Pancreas (tissue), 10 donors: ENCODE measurements at places on chromosomes 11 and 22. TPM values are rescaled to one million over a fixed set of nuclear protein-coding genes. Genes with fewer than 3 reads are reported as not detected.

CNIH2 gene
- total RNA-seq: 6.8 TPM

PTPRCAP gene
- total RNA-seq: 1.6 TPM

FAM227A gene
- 0.40 TPM for total RNA-seq

TSPAN18 gene
- total RNA-seq: 1.8 TPM

SYT13 gene
- total RNA-seq: 12.2 TPM

CCDC87 gene
- total RNA-seq: 0.28 TPM

NELL1 gene
- not detected for total RNA-seq

HTR3A gene
- total RNA-seq: 0.25 TPM

CD3G gene
- total RNA-seq: 0.54 TPM

RASGRP2 gene
- total RNA-seq: 2.3 TPM
